Activated CD4-positive, alpha-beta T cell treated with anti-CD3 and anti-CD28 coated beads, Interleukin-2, amount 10 ng/mL, durations not matched to agents 24 days and 14 days (primary cell): ENCODE measurements at places on chromosomes 11 and 22. TPM values are rescaled to one million over a fixed set of nuclear protein-coding genes. Genes with fewer than 3 reads are reported as not detected.
A peak's percentile ranks its signal among the peaks of the same experiment; 100 is the strongest.

DNA sequence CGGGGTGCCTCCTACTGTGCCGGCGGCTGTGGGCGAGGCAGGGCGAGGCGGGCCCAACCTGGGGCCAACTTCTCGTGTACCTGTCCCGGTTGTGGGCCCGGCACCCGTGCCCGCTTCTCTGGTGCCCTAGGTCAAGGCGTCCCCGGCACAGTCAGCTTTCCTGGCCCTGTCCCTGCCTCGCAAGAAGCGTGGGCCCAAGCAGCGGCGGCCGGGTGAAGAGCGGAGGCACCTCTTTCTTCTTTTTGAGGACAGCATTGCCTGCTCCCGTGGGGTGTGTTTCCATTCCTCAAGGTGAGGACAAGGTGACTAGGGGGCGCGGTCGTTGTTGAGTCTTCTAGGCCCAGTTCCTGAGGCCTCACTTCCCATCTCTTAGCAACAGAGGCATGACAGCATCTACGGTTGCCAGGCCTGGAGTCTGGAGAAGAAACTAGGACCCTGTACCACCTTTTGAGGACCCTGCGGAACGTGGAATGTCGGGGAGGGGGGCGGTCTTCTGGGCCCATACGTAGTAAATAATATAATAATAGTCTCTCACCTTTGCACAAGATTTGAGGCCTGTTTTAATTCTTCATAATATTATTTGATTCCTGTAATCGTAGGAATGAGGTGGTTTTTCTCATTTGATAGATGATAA, 418 bp downstream of the ACO2 start:
- no peak for DNase-seq
- peak overlapping the region; percentile 86 for H3K4me3 ChIP-seq
- peak overlapping the region; percentile 97 for H3K27ac ChIP-seq
- no peaks in the 10 kb centered on the region for H3K27me3 ChIP-seq

- H3K27me3 ChIP-seq = no peaks in the 10 kb centered on the region
- no peaks in the 10 kb centered on the region for H3K36me3 ChIP-seq
- no peaks in the 10 kb centered on the region for H3K4me1 ChIP-seq
- no peak overlapping the region for H3K4me3 ChIP-seq
- H3K27ac ChIP-seq = no peak overlapping the region
- DNase-seq = no peak
Measured at GRCh38 chr11:103877221-103877620, 159.2 kb upstream of the DDI1 start.

DNA sequence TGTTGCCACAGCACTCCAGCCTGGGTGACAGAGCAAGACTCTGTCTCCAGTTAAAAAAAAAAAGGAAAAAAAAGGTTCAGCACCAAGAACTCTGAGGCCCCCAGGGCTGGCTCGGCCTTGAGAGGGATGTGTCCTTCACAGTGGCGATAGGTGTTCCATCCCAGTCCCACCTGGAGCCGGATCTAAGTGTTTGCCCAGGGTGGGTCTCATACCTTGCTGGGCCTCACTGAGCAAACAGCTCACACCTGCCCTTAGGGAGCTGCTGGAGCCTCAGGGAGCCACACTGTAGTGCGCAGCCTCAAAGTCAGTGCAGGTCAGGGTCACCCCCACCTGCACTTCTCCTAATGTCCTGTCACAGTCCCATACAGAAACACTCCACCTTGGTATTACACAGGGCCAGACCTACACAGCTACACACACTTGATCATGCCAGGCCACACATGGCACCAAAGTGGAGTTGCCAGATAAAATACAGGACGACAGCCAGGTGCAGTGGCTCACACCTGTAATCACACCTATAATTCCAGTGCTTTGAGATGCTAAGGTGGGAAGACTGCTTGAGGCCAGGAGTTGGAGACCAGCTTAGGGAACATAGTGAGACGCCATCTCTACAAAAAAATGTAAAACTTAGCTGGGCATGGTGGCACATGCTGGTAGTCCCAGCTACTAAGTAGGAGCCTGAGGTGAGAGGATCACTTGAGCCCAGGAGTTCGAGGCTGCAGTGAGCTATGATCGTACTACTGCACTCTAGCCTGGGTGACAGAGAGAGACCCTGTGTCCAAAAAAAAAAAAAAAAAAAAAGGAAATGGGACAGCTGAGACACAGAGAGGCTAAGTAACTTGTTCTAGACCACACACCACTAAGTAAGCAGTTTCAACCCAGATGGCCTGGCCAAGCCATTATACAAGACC, 7.3 kb downstream of the STARD10 start:
- peaks cover 21% of the 10 kb centered on the region for H3K4me1 ChIP-seq
- H3K27ac ChIP-seq = peak overlapping the region; percentile 29
- H3K27me3 ChIP-seq = no peaks in the 10 kb centered on the region
- DNase-seq = no peak
- H3K4me3 ChIP-seq = no peak overlapping the region

DNA sequence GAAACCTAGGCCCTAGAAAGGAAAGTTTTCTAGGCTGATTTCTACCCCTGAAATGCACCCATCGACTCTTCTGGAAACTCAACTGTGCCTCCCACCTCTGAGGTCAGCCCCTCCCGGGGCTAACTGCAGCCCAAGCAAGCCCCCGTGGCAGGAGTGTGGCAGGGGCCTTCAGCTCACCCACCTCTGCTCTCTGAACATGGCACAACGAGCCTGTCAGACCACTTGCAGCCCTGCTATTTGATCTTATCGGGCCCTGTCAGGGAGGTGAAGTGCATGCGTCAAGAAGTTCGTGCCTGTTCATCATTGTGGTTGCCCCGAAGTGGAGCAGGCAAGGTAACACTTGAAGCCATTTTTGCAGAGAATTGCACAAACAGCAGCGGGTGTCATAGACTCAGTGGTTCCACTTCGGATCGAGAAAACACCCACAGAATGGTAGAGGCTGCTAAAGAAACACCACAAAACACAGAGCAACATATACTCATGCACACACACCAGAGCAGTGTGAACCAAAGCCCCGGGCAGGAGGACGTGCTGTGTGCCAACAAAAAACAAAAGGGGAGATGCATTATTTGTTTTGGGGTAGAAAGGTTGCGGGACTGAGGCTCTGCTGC, 262.7 kb downstream of the ETS1 start:
- peaks cover 4% of the 10 kb centered on the region for H3K36me3 ChIP-seq
- peak overlapping the region; percentile 97 for H3K27ac ChIP-seq
- peak overlapping the region; percentile 69 for H3K4me3 ChIP-seq
- H3K27me3 ChIP-seq = no peaks in the 10 kb centered on the region

DNA sequence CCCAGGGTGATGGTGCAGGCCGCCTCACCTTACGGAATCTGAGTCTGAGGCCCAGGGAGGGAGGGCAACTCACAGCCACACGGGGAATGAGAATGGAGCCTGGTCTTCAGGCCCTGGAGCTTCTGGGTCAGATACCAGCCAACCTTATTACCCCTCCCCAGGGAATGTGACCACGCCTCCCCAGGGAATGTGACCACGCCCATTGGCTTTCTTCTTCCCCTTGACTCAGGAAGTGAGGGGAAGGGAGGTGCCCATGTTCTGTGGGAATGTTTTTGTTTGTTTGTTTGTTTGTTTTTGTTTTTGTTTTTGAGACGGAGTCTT, 57.5 kb upstream of the RBFOX2 start:
- no peak overlapping the region for H3K4me3 ChIP-seq
- H3K27ac ChIP-seq = no peak overlapping the region
- no peaks in the 10 kb centered on the region for H3K36me3 ChIP-seq

DNA sequence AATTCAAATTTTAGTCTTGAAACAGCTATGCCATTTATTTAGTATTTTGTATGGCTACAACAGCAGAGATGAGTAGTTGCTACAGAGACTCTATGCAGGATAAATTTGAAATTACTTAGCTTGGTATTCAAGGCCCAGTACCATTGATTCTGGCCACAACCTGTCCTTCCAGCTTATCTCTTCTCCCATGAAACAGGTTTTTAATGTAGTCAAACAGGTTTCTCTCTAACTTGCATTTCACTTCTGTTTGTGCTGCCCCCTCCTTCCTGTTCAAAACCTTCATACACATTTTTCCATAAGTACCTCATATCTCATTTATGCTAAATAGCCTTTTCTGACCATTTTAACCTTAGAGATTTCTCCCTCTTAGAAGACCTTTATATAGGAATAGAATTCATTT, 3.3 kb downstream of the USP47 start:
- peak overlapping the region; percentile 83 for H3K27ac ChIP-seq
- no peaks in the 10 kb centered on the region for H3K27me3 ChIP-seq
- DNase-seq = no peak
- peaks cover 5% of the 10 kb centered on the region for H3K36me3 ChIP-seq
- peaks cover 46% of the 10 kb centered on the region for H3K4me1 ChIP-seq

DNA sequence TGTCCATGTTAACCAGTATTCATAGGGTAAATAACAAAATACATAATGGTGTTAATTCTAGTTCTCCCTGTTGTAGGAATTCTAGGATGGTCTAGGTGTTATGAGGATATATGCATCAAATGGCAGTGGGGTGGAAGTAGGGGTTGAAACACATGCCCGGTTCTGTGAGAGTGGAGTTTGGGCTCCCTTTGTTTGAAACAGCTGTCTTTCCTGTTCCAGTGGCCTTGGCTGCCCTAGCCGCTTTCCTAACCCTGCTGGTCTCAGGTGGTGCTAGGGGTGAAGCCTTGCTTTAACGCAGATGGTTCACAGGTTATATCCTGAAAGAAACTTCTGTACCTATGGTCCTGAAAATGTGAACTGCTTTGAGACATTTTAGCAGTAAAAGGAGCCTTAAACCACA, 38.3 kb downstream of the SERPINH1 start:
- no peak overlapping the region for H3K4me3 ChIP-seq
- H3K4me1 ChIP-seq = no peaks in the 10 kb centered on the region
- no peak overlapping the region for H3K27ac ChIP-seq
- H3K36me3 ChIP-seq = no peaks in the 10 kb centered on the region
- peaks cover 30% of the 10 kb centered on the region for H3K27me3 ChIP-seq
- DNase-seq = no peak

- H3K4me3 ChIP-seq = no peak overlapping the region
- H3K4me1 ChIP-seq = peaks cover 66% of the 10 kb centered on the region
- no peaks in the 10 kb centered on the region for H3K27me3 ChIP-seq
Measured at GRCh38 chr11:114181752-114182151, 114.4 kb upstream of the NNMT start.

GRCh38 chr11:50080256-50080655, 47.6 kb downstream of the OR4C45 start:
- no peak overlapping the region for H3K27ac ChIP-seq
- DNase-seq = no peak
- H3K4me3 ChIP-seq = no peak overlapping the region
- H3K4me1 ChIP-seq = no peaks in the 10 kb centered on the region
- no peaks in the 10 kb centered on the region for H3K27me3 ChIP-seq

DNA sequence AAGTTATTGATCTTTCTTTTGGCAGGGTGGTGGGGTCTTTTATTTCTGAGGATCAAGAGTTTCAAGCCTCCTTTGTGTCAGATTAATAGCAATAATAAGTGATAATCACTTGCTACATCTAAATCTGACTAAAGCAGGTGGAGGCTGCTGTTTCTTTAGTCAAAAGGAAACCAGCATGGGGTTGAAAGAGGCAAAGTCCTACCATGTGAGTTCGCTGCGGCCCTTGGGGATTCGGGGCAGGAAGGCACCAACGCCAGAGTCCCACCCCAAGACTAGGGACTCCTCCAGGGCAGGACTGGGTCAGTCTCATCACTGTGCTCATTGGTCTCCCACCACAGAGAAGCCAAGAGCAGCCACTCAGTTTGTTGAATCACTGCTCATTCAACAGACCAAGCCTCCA, 73.0 kb downstream of the TENM4 start:
- H3K27ac ChIP-seq = no peak overlapping the region
- no peaks in the 10 kb centered on the region for H3K36me3 ChIP-seq
- DNase-seq = no peak

- H3K4me1 ChIP-seq = no peaks in the 10 kb centered on the region
- peaks cover 57% of the 10 kb centered on the region for H3K27me3 ChIP-seq
- H3K36me3 ChIP-seq = no peaks in the 10 kb centered on the region
- no peak for DNase-seq
Measured at GRCh38 chr11:121257289-121257688, 35.3 kb upstream of the SC5D start.

DNA sequence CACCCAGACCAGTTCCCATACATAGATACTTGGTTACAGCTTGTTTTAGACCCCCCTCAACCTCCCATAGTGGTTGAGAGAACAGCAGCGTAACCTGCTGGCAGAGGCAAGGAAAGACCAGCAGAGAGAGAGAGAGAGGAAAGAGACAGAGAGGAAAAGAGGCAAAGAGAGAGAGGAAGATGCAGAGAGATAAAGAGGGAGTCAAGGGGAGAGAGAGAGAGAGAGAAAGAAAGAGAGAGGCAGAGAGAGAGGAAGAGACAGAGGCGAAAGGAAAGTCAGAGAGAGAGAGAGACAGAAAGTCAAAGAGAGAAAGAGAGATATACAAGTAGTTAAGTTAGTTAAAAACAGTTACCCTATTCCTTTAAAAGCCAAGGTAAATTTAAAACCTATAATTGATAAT, 52.5 kb downstream of the NEU3 start:
- no peak overlapping the region for H3K4me3 ChIP-seq
- H3K27ac ChIP-seq = no peak overlapping the region
- no peaks in the 10 kb centered on the region for H3K4me1 ChIP-seq
- H3K27me3 ChIP-seq = peaks cover 17% of the 10 kb centered on the region

- no peak overlapping the region for H3K27ac ChIP-seq
Measured at GRCh38 chr11:109680127-109680526, 258.1 kb downstream of the C11orf87 start.

- H3K4me1 ChIP-seq = no peaks in the 10 kb centered on the region
- peaks cover 15% of the 10 kb centered on the region for H3K27me3 ChIP-seq
- no peak overlapping the region for H3K4me3 ChIP-seq
Measured at GRCh38 chr11:125378571-125378970, 117.5 kb downstream of the FEZ1 start.

DNA sequence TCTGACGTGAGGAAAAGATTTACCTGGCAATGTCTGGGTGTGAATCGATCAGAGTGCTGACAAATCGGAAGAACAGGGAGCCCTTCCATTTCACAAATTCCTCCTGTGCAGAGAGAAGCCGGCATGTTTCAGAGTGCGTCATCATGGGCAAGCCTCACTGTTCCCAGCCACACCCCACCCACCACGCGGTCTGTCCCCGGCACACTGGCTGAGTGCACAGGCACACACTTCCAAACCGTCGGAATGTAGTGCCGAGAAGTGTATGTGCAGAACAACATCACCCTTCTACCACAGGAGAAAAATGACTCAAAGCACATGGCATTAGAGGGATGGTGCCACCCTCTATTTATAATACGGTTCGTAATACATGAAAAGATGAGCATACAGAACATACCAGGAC, 47.5 kb downstream of the NCAPD3 start:
- no peak for DNase-seq
- no peaks in the 10 kb centered on the region for H3K27me3 ChIP-seq
- H3K4me1 ChIP-seq = no peaks in the 10 kb centered on the region
- H3K36me3 ChIP-seq = peaks cover 62% of the 10 kb centered on the region

Gene TMEM45B
- 0.37 and 0.45 TPM in 2 replicates for total RNA-seq

Gene OR8D1
- total RNA-seq = not detected in 2 replicates

Gene ABCG4
- total RNA-seq = 0.07 TPM in 1 of 2 replicates, not detected in the other

Gene CLMP
- total RNA-seq = 0.05 and 0.12 TPM in 2 replicates

Gene GSTT2B
- 0.36 TPM in 1 of 2 replicates, not detected in the other for total RNA-seq

Gene NAALAD2
- total RNA-seq = not detected in 2 replicates

Gene TUB
- 0.30 and 0.43 TPM in 2 replicates for total RNA-seq

Gene EFCAB6
- total RNA-seq = 0.23 TPM in 1 of 2 replicates, not detected in the other

Gene TLCD5
- 0.76 and 1.2 TPM in 2 replicates for total RNA-seq

Gene SLC25A18
- total RNA-seq = not detected in 2 replicates
